ENCODE measurements at places on chromosomes 4 and X. TPM values are rescaled to one million over a fixed set of nuclear protein-coding genes. Genes with fewer than 3 reads are reported as not detected.

MSANTD1 gene
- 1.9 TPM for total RNA-seq

DNA sequence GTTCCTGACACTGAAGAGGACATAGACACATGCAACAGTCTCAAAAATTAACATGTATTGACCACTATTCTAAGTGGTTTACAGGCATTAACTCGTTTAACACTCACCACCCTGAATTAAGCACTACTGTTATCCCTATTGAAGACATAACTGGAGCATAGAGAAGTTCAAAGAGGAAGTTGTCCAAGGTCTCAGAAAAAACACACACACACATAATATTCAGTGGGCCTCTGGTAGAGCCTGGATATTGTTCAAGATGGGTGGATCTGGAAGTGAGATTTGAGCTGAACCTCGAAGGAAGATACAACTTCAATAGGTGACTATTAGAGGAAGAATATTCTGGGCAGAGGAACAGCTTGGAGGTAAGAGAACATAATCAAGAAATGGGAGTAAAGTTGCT is 334.9 kb downstream of the HNRNPD start:
- H3K4me3 ChIP-seq, result no peak overlapping the region
- no peak for DNase-seq
- H3K36me3 ChIP-seq, result no peaks in the 10 kb centered on the region
- peaks cover 4% of the 10 kb centered on the region for H3K27me3 ChIP-seq
- H3K27ac ChIP-seq, result no peak overlapping the region
- peaks cover 13% of the 10 kb centered on the region for H3K4me1 ChIP-seq

TSPAN6 gene
- 12.6 TPM for total RNA-seq

GRCh38 chrX:23784470-23785331 is 1.7 kb downstream of the SAT1 start:
- H3K4me3 ChIP-seq, result peak overlapping the region; percentile 64
- H3K27ac ChIP-seq, result peak overlapping the region; percentile 95
- peaks cover 14% of the 10 kb centered on the region for H3K36me3 ChIP-seq
- DNase-seq, result no peak
- H3K4me1 ChIP-seq, result peaks cover 9% of the 10 kb centered on the region

GRCh38 chrX:123093792-123094191 is 90.3 kb upstream of the GRIA3 start:
- no peaks in the 10 kb centered on the region for H3K27me3 ChIP-seq
- no peak overlapping the region for H3K27ac ChIP-seq
- H3K4me3 ChIP-seq, result no peak overlapping the region
- H3K36me3 ChIP-seq, result no peaks in the 10 kb centered on the region

FRG1 gene
- total RNA-seq, result 39.7 TPM

CABS1 gene
- total RNA-seq, result not detected

GRCh38 chr4:180932370-180933001 is 1310.7 kb upstream of the TENM3 start:
- H3K36me3 ChIP-seq, result no peaks in the 10 kb centered on the region
- no peak overlapping the region for H3K27ac ChIP-seq
- H3K27me3 ChIP-seq, result no peaks in the 10 kb centered on the region
- no peak overlapping the region for H3K4me3 ChIP-seq
- DNase-seq, result no peak
- no peaks in the 10 kb centered on the region for H3K4me1 ChIP-seq

REST gene
- total RNA-seq, result 39.5 TPM

- no peak overlapping the region for H3K4me3 ChIP-seq
- no peak for DNase-seq
- H3K27me3 ChIP-seq, result no peaks in the 10 kb centered on the region
- H3K4me1 ChIP-seq, result no peaks in the 10 kb centered on the region
- H3K36me3 ChIP-seq, result peaks cover 64% of the 10 kb centered on the region
Measured at GRCh38 chrX:53383376-53384076, 38.9 kb downstream of the SMC1A start.

GRCh38 chr4:183722731-183723560 is 63.9 kb downstream of the TRAPPC11 start:
- H3K4me1 ChIP-seq, result peaks cover 16% of the 10 kb centered on the region
- peak overlapping the region; percentile 64 for H3K4me3 ChIP-seq
- no peaks in the 10 kb centered on the region for H3K27me3 ChIP-seq
- DNase-seq, result peak; percentile 76
- H3K36me3 ChIP-seq, result no peaks in the 10 kb centered on the region
- peak overlapping the region; percentile 64 for H3K27ac ChIP-seq

GRCh38 chrX:66030505-66031317 is 9.2 kb downstream of the VSIG4 start:
- no peak overlapping the region for H3K27ac ChIP-seq
- H3K27me3 ChIP-seq, result no peaks in the 10 kb centered on the region
- no peak overlapping the region for H3K4me3 ChIP-seq
- no peak for DNase-seq

IL3RA gene
- total RNA-seq, result 59.9 TPM

GRCh38 chr4:83417566-83417965 is 38.1 kb downstream of the HELQ start:
- H3K4me3 ChIP-seq, result no peak overlapping the region
- no peak for DNase-seq
- H3K36me3 ChIP-seq, result peaks cover 85% of the 10 kb centered on the region
- no peak overlapping the region for H3K27ac ChIP-seq
- H3K4me1 ChIP-seq, result no peaks in the 10 kb centered on the region
- no peaks in the 10 kb centered on the region for H3K27me3 ChIP-seq

GRCh38 chr4:76301068-76301774 is 5.3 kb upstream of the STBD1 start:
- DNase-seq, result no peak
- no peaks in the 10 kb centered on the region for H3K27me3 ChIP-seq

GRCh38 chr4:100690812-100691211 is 173.0 kb upstream of the EMCN start:
- DNase-seq, result no peak
- no peak overlapping the region for H3K4me3 ChIP-seq
- H3K4me1 ChIP-seq, result no peaks in the 10 kb centered on the region
- H3K36me3 ChIP-seq, result no peaks in the 10 kb centered on the region
- H3K27ac ChIP-seq, result no peak overlapping the region
- no peaks in the 10 kb centered on the region for H3K27me3 ChIP-seq

- no peaks in the 10 kb centered on the region for H3K36me3 ChIP-seq
- no peaks in the 10 kb centered on the region for H3K27me3 ChIP-seq
- no peaks in the 10 kb centered on the region for H3K4me1 ChIP-seq
- H3K27ac ChIP-seq, result no peak overlapping the region
- H3K4me3 ChIP-seq, result no peak overlapping the region
Measured at GRCh38 chr4:10298681-10299080, 158.5 kb downstream of the ZNF518B start.

DNA sequence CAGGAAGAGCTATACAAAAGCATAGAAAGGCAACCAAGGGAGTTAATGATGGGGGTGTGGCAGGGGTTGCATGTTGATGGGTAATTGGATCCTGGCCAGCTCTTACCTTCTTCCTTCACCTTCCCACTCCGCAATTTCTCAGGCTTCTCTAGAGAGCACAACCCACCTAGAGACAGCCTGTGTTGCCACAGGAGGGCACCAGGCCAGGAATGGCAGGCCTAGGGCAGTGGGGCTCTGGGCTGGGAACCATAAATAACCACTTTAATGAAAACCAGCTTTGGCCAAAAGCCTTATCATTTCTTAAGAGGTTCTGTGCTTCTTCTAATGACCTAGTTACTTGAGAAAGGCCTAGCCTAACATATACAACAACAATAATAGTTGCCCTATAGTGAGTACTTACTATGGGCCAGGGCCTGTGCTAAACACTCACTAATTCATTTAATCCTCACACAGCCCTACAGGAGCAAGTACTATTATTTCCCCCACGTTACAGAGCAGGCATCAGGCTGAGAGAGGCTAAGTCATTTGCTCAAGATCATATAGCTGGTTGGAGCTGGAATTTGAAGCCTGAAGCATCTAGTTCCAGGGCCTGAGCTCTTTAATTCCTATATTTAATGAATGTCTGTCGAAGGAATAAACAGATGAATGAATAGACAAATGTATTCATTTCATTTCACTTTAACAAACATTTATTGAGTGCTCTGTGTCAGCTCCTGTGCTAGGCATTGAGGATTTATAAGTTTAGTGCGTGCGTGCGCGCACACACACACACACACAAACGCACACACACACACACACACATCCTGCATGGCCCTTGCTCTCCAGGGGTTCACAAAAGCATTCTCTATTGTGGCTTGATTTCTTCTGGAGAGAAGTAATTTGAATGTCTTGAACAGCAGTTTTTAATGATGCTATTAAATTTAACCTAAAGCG is 66.8 kb downstream of the RTL9 start:
- no peaks in the 10 kb centered on the region for H3K27me3 ChIP-seq
- no peak overlapping the region for H3K4me3 ChIP-seq
- no peak overlapping the region for H3K27ac ChIP-seq
- H3K4me1 ChIP-seq, result no peaks in the 10 kb centered on the region
- no peak for DNase-seq

- no peaks in the 10 kb centered on the region for H3K4me1 ChIP-seq
- H3K36me3 ChIP-seq, result peaks cover 24% of the 10 kb centered on the region
- DNase-seq, result no peak
Measured at GRCh38 chr4:88033309-88033708, 25.9 kb downstream of the PKD2 start.

DNA sequence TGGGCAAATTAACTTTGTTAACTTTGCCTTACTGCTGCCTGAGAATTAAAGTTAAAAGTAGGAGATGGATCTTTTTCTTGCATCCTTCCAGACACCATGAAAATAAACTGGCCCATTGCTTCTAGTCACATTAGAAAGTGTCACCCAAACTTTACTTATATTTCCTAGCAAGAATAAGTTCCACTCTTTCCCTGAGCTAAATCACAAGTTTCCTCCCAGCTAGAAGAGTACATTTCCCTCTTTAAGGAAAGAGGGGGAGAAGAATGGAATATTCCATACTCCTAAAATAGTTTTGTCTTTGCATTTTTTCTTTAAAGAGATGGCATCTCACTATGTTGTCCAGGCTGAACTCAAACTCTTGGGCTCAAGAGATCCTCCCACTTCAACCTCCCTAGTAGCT is 53.8 kb downstream of the TMEM150C start:
- H3K4me3 ChIP-seq, result no peak overlapping the region
- DNase-seq, result no peak
- H3K36me3 ChIP-seq, result no peaks in the 10 kb centered on the region
- no peaks in the 10 kb centered on the region for H3K27me3 ChIP-seq
- no peaks in the 10 kb centered on the region for H3K4me1 ChIP-seq

Measured in lower lobe of right lung (tissue), 2 donors.